ENCODE measurements at places on chromosomes 6 and 20. TPM values are rescaled to one million over a fixed set of nuclear protein-coding genes. Genes with fewer than 3 reads are reported as not detected.

C6orf163 gene
- 0.18 TPM for total RNA-seq

MAP7 gene
- 0.90 TPM for total RNA-seq

GCLC gene
- total RNA-seq = 6.5 TPM

HBS1L gene
- 56.5 TPM for total RNA-seq

CDSN gene
- not detected for total RNA-seq

KIAA1755 gene
- total RNA-seq = 0.32 TPM

Measured in cardiac atrium fibroblast (primary cell).